ENCODE measurements at places on chromosomes 13 and 19. TPM values are rescaled to one million over a fixed set of nuclear protein-coding genes. Genes with fewer than 3 reads are reported as not detected.
A peak's percentile ranks its signal among the peaks of the same experiment; 100 is the strongest.

PLK5 gene
- total RNA-seq = not detected

GRCh38 chr13:48542581-48543341 lies 9.9 kb upstream of the RCBTB2 start:
- peak; percentile 26 for DNase-seq
- H3K4me1 ChIP-seq = no peaks in the 10 kb centered on the region
- H3K27me3 ChIP-seq = no peaks in the 10 kb centered on the region
- no peaks in the 10 kb centered on the region for H3K36me3 ChIP-seq
- no peak overlapping the region for H3K4me3 ChIP-seq

DGKH gene
- 7.9 TPM for total RNA-seq

- no peaks in the 10 kb centered on the region for H3K4me1 ChIP-seq
- no peaks in the 10 kb centered on the region for H3K36me3 ChIP-seq
- no peak overlapping the region for H3K4me3 ChIP-seq
- H3K27ac ChIP-seq = no peak overlapping the region
- no peaks in the 10 kb centered on the region for H3K27me3 ChIP-seq
These were observed 550.8 kb upstream of the SLITRK1 start for GRCh38 chr13:84433024-84433423.

GRCh38 chr13:74555651-74556420 lies 421.6 kb upstream of the KLF12 start:
- H3K36me3 ChIP-seq = no peaks in the 10 kb centered on the region
- H3K27ac ChIP-seq = no peak overlapping the region
- no peak overlapping the region for H3K4me3 ChIP-seq
- no peaks in the 10 kb centered on the region for H3K4me1 ChIP-seq
- no peaks in the 10 kb centered on the region for H3K27me3 ChIP-seq

DNA sequence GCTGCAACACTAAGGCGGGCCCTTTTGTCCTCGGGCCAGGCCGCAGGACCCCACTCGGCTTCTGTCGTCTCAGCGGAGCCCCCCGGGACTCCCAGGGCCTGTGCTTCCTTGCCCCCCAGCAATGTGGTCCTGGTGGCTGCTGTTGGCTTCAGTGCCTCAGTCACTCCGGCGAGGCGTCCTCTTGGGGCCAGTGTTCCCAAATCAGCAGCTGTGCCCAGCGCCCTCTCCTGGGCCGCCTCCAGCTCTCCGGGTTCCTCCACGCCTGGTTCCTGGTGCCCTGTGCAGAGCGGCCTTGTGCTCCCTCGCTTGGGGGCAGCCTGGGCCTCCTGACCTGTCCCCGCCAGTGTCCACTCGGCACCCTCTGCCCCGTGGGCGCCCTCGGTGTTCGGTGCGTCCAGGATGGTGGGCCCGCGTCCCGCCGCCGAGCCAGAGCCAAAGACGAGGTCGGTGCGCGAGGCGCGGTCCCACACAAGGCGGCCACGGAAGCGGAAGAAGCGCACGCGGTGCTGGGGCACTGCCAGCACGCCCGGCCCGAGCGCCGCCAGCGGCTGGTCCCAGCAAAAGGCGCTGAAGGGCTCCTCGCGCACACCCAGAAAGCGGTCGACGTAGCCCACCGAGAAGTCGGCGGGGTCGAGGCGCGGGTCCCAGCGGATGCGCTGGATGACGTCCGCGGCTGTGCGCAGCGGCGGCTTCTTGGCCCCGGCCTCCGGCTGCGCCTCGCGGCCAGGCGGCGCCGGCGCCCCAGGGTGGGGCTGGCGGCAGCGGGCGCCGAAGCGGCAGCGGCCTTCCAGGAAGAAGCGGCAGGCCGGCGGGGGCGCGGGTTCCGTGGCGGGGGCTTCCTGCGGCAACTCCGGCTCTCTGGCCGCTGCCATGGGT lies 685 bp downstream of the LENG9 start:
- no peaks in the 10 kb centered on the region for H3K27me3 ChIP-seq
- peak overlapping the region; percentile 96 for H3K27ac ChIP-seq
- peaks cover 30% of the 10 kb centered on the region for H3K36me3 ChIP-seq
- H3K4me1 ChIP-seq = peaks cover 22% of the 10 kb centered on the region
- peak; percentile 70 for DNase-seq

- H3K27ac ChIP-seq = no peak overlapping the region
- H3K27me3 ChIP-seq = no peaks in the 10 kb centered on the region
- H3K36me3 ChIP-seq = no peaks in the 10 kb centered on the region
- peaks cover 15% of the 10 kb centered on the region for H3K4me1 ChIP-seq
- DNase-seq = no peak
These were observed 10.6 kb downstream of the REXO1 start for GRCh38 chr19:1837625-1838105.

GRCh38 chr19:29492769-29493168 lies 33.0 kb upstream of the VSTM2B start:
- no peaks in the 10 kb centered on the region for H3K36me3 ChIP-seq
- no peak overlapping the region for H3K4me3 ChIP-seq
- no peak for DNase-seq

DNA sequence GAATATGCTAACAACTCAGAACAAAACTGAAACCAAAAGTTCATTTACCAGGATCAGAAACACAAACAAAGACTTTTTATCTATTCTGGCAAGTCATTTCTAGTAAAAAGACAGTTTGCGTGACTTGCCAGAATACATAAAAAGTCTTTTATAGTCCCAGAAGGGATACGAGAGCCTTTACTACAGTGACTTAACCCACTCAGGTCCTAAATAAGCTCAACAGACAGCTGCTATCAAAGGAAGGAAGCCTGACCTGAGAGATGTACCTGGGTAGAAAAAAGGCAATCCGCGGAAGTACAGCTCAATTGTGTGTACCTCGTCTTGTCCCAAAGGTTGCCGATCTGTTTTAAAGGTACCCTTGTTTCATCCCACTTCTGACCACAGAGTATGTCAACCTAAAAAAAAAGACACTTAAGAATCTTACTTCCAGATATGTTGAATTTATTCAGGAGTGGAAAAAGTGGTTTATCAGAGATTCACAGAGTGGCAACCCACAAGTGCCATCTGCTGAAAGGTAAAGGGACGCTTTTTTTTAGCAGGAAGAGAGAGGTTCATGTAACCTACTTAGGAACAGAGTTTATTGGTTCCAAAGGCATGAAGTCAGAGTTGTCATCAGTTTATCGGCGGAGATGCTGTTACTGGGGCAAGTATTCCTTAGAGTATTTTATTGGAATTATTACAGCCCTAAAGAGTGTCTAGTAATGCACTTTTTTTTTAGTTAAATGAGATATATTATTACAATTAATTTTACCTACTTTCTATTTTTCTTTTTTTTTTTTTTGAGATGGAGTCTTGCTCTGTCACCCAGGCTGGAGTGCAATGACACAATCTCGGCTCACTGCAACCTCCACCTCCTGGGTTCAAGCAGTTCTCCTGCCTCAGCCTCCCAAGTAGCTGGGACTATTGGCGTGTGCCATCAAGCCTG lies 69.7 kb upstream of the C1QTNF9B start:
- peak; percentile 28 for DNase-seq
- no peak overlapping the region for H3K4me3 ChIP-seq
- no peaks in the 10 kb centered on the region for H3K4me1 ChIP-seq

SIGLECL1 gene
- not detected for total RNA-seq

- H3K27ac ChIP-seq = peak overlapping the region; percentile 70
- H3K27me3 ChIP-seq = no peaks in the 10 kb centered on the region
- H3K4me1 ChIP-seq = peaks cover 20% of the 10 kb centered on the region
- no peak overlapping the region for H3K4me3 ChIP-seq
These were observed 4.6 kb downstream of the STARD13 start for GRCh38 chr13:33280923-33281322.

ZNF491 gene
- 5.8 TPM for total RNA-seq

OR7D2 gene
- 0.17 TPM for total RNA-seq
